Hepatocyte (in vitro differentiated cells): ENCODE measurements at places on chromosomes 16 and 17. TPM values are rescaled to one million over a fixed set of nuclear protein-coding genes. Genes with fewer than 3 reads are reported as not detected.
A peak's percentile ranks its signal among the peaks of the same experiment; 100 is the strongest.

DNA sequence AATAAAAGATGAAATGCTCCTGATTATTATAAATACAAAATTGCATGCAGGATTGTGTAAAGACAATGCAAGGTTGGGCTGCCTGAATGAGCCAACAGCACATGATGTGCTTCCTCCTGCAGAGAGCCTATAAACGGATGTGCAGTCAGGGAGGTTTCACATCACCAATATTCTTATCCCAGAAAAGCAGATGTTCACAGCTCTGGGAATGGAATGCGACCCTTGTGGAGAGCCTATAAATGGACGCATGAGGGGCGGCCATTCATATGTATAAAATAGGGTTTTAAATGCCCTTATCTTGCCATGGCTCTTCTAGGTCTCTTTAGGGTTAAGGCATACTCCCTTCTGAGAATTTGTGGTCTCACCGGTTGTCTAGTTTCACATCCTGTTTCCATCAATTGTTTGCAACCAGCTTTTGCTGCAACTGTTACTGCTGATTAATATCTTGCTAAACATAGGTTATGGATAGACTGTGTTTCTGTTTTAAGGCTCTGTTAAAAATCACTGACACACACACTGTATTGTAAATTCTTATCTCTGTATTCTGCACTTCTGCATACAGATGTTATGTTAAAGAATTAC lies 31.9 kb downstream of the SLFN11 start:
- no peak overlapping the region for H3K27ac ChIP-seq
- peaks cover 38% of the 10 kb centered on the region for H3K27me3 ChIP-seq
- H3K4me3 ChIP-seq: no peak overlapping the region

The CCL7 gene
- total RNA-seq: not detected in 2 replicates

DNA sequence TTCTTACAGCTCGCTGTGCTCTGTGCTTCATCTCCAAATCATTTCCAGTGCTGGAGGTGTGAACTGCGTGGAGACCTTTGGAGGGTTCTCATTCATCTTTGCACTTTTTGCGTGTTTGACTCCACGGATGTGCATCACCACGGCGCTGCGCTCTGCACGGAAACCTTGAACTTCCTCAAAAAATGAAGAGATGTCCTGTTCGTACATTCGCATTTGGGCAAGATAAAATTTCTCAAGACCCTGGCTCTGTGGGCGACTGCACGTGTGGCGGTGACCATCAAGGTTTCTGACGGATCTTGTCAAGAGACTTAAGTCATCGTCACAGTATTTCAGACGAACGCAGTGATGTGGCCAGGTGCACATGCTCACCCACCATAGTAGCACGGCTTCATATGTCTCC lies 10.3 kb upstream of the PVALEF start:
- H3K27ac ChIP-seq: no peak overlapping the region
- H3K4me3 ChIP-seq: no peak overlapping the region
- no peaks in the 10 kb centered on the region for H3K27me3 ChIP-seq
- DNase-seq: no peak
- H3K4me1 ChIP-seq: no peaks in the 10 kb centered on the region

The EVPLL gene
- not detected in 2 replicates for total RNA-seq

DNA sequence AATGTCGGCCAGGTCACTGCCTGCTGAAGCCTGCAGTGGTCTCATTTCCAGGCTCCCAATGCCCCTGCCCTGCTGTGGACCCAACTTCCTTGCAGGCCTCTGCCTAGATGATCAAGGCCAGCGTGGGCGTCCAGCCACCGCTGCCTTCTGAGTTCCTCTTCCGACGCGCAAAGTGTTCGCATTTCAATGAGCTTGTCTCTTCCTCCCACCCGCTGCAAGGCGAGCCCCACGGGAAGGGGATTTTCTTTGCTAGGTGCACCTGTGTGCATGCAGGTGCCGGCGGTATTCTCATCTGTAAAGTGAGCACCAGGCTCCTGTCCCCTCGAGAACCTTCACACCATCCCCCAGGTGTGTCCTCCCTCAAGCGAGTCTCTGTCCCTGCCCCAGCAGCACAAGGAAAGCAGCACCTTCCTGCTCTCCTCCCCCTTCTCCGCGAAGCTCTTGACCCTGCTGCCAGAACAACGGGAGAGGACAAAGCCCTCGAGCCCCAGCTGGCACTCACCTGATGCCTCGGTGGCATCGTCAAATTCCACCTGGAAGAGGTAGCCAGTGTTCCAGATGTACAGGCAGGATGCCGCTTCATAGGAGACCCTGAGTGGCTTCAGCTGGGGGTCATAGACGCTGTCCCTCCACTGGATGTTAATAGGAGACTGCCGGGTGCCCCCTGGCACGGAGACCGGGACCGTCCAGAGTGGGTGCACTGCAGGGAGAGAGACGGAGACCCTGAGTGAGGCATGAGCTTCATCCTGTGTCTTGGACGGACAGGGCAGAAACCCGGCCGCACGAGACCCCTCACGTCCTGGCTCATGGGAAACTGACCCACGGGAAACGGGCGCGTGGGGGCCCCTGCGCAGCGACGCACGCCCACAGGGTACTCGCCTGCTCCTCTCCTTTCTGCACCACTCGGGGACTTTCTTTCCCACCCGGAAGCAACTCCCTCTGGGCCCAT lies 9.8 kb downstream of the CA5A start:
- no peak for DNase-seq
- no peak overlapping the region for H3K4me3 ChIP-seq
- H3K27me3 ChIP-seq: no peaks in the 10 kb centered on the region
- no peaks in the 10 kb centered on the region for H3K4me1 ChIP-seq
- no peak overlapping the region for H3K27ac ChIP-seq
- no peaks in the 10 kb centered on the region for H3K36me3 ChIP-seq

DNA sequence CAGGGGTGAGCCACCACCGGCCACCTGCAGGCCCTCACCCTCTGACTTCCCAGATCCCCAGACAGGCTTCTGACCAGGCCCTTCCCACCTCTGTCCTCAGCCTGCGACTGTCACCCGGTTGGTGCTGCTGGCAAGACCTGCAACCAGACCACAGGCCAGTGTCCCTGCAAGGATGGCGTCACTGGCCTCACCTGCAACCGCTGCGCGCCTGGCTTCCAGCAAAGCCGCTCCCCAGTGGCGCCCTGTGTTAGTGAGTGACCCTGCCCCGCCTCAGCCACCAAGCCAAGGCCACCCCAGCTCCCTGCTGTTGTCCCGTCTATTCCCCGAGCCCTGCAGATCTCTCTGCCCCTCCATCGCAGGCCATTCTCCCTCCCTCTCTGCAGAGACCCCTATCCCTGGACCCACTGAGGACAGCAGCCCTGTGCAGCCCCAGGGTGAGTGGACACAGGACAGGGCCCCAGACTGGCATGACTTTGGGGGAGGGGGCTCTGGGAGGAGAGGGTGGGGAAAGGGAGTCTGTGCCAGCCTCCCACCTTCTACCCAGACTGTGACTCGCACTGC lies 1.9 kb downstream of the NTN3 start:
- no peak overlapping the region for H3K4me3 ChIP-seq
- DNase-seq: no peak
- peaks cover 8% of the 10 kb centered on the region for H3K27me3 ChIP-seq

The TNFRSF13B gene
- total RNA-seq: not detected in 2 replicates

GRCh38 chr17:2704031-2704889 lies 7.3 kb downstream of the CLUH start:
- H3K27me3 ChIP-seq: no peaks in the 10 kb centered on the region
- H3K27ac ChIP-seq: no peak overlapping the region
- DNase-seq: no peak
- no peak overlapping the region for H3K4me3 ChIP-seq
- peaks cover 20% of the 10 kb centered on the region for H3K4me1 ChIP-seq

The ADAM11 gene
- 0.28 and 0.90 TPM in 2 replicates for total RNA-seq

- no peak overlapping the region for H3K4me3 ChIP-seq
- no peaks in the 10 kb centered on the region for H3K36me3 ChIP-seq
- H3K4me1 ChIP-seq: no peaks in the 10 kb centered on the region
- H3K27ac ChIP-seq: no peak overlapping the region
These were observed 45.0 kb downstream of the SYNRG start for GRCh38 chr17:37564252-37564651.

- no peaks in the 10 kb centered on the region for H3K27me3 ChIP-seq
- no peak overlapping the region for H3K27ac ChIP-seq
- DNase-seq: no peak
- no peaks in the 10 kb centered on the region for H3K36me3 ChIP-seq
- peaks cover 9% of the 10 kb centered on the region for H3K4me1 ChIP-seq
These were observed 10.1 kb upstream of the MRPL38 start for GRCh38 chr17:75914643-75915267.

- H3K27me3 ChIP-seq: no peaks in the 10 kb centered on the region
- peak within 1 kb of the TSS; percentile 85 for H3K4me3 ChIP-seq
- peak; percentile 91 for DNase-seq
- no peaks in the 10 kb centered on the region for H3K36me3 ChIP-seq
- H3K4me1 ChIP-seq: peaks cover 33% of the 10 kb centered on the region
- H3K27ac ChIP-seq: peak within 1 kb of the TSS; percentile 89
These were observed at the start of gene CUEDC1 for GRCh38 chr17:57955183-57955931. TSS of gene CUEDC1 (minus strand) at chr17:57955412. CDS start at chr17:57885564, 69,848 bp downstream.

The SLC12A3 gene
- not detected in 2 replicates for total RNA-seq

DNA sequence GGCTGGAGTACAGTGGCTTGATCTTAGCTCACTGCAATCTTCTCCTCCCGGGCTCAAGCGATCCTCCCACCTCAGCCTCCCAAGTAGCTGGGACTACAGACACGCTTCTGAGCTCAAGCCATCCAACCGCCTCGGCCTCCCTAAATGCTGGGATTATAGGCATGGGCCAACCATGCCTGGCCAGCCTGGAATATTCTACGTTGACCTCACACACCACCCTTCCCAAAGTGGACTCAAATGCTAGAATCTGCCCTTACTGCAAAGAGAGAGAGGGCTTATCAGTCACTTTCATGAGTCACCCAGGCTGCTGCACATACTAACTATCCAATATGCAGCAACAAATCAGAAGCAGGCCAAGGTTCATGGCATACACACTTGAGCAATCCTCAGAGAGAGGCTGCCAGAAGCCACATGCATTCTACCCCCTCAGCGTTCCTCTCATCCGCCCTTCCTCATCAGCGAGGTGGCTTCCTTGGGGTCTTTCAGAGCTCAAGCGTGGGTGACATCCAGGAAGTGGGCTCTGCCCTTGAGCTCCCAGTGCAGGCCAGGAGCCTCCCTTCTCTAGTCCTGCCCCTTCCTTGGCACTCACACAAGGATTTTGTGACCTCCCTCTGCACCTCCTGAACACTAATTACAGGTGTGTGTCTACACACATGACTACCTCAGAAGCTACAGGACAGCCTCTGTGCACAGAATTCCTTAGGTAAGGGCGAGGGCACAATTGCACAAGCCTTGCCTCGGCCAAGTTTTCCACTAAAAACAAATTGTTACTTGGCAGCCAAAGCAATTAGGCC lies 24.8 kb upstream of the SIAH1 start:
- H3K27me3 ChIP-seq: no peaks in the 10 kb centered on the region
- H3K36me3 ChIP-seq: no peaks in the 10 kb centered on the region
- H3K27ac ChIP-seq: peak overlapping the region; percentile 91
- H3K4me1 ChIP-seq: peaks cover 18% of the 10 kb centered on the region
- peak; percentile 86 for DNase-seq
- H3K4me3 ChIP-seq: no peak overlapping the region

The CES5A gene
- total RNA-seq: not detected in 2 replicates

The SNTB2 gene
- 19.5 and 21.5 TPM in 2 replicates for total RNA-seq

DNA sequence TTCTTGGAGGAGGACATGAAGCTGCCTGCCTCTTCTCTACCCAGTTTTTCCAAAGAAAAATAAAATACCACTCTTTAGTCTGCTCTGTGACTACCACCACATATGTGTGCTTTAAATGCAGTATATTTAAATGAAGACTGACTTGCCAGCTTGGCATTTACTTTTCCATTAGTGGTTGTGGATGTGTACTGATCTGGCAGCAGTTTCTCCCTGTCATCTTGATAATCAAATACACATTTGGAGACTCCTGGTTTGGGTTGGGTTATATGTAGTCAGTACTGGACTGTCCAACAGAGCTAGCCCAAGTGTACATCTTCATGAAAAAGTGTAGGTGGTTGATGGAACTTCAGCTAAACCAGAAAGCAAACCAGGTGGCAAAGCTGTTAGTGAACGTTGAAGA lies 19.9 kb downstream of the COX10 start:
- H3K27ac ChIP-seq: no peak overlapping the region
- no peaks in the 10 kb centered on the region for H3K27me3 ChIP-seq
- H3K36me3 ChIP-seq: no peaks in the 10 kb centered on the region
- no peak for DNase-seq
- no peaks in the 10 kb centered on the region for H3K4me1 ChIP-seq
- H3K4me3 ChIP-seq: no peak overlapping the region

The ACAP1 gene
- total RNA-seq: not detected in 2 replicates

The CHST6 gene
- total RNA-seq: 0.32 and 0.33 TPM in 2 replicates

The SRSF1 gene
- total RNA-seq: 175 and 189 TPM in 2 replicates

DNA sequence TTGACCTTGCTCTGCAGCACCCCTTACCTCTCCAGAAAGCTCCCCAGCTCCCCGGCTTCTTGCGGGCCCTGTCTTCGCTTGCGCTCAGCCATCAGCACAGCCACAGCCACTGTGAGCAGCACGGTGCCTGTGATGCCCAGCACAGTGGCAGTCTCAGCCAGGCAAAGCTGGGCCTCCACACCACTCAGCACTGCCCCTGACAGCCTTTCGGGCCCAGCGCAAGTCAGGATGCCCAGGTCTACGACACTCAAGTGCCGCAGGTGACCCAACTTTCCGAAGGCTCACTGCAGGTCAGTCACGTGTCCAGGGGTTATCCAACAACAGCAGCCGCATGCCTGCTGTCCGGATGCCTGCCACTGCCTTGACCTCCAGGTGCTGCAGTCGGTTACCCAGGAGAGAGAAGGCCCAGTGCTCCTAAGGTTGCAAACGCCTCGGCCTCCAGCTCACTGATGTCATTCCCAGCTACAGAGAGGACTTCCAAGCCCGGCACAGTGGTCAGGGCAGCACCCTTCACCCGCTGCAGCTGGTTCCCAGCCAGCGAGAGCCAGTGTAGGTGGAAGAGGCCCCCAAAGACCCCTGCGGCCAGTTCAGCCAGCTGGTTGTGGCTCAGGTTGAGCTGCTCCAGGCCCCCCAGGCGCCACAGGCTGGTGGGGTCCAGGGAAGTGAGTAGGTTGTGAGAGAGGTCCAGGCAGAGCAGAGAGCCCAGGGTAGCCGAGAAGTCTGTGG lies 8.9 kb upstream of the TMEM101 start:
- no peak overlapping the region for H3K27ac ChIP-seq
- DNase-seq: no peak
- no peaks in the 10 kb centered on the region for H3K27me3 ChIP-seq
- H3K4me1 ChIP-seq: no peaks in the 10 kb centered on the region

The EME1 gene
- 1.9 and 2.1 TPM in 2 replicates for total RNA-seq
